ENCODE measurements at places on chromosomes 6 and 20. TPM values are rescaled to one million over a fixed set of nuclear protein-coding genes. Genes with fewer than 3 reads are reported as not detected.

SOX18 gene
- 0.23 TPM for total RNA-seq

DNA sequence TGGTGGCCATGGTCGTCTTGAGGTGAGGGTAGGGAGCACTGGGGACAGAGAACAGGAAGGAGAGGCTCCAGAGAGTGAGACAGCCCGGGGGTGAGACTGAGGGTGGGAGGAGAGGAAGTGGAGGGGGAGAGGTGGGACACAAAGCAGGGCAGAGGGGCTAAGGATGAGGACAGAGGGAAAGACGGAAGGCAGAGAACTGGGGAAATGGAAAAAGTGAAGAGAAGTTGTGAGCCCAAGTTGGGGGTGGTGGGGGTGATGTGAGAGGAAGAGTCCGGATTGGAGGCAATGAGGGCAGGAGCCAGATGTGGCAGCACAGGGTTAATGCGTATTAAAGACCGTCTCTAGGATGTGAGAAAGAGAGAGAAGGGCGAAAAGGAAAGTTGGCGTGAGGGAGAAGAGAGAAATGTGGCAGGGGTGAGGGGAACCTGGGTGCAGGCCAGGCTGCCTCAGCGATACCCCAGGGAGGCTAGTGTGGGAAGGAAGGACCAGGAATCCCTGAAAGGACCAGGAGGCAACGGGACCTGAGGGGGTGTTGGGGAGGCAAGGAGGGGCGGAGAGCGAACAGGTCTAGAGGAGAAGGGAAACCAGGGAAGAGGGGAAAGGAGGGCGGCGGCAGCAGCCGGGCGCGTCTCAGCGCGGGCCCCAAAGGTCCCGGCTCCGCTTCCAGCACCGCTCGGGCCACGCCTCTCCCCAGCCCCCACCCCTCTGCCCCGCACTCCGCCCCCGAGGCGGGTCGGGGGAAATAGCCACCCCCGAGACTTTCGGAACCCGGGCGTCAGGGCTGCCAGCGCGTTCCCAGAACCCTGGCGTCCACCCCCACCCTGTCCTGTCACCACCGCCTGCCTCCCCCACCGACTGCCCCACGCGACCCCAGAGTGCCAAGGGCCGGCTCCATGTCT is at the start of gene PPP1R18:
Gene PPP1R18, minus strand, starts transcription at position 637 of the 899 bp plus-strand sequence. Its CDS starts 627 bp downstream, at position 10.
- no peaks in the 10 kb centered on the region for H3K36me3 ChIP-seq
- no peaks in the 10 kb centered on the region for H3K27me3 ChIP-seq
- peaks cover 7% of the 10 kb centered on the region for H3K4me1 ChIP-seq
- H3K4me3 ChIP-seq = peak within 1 kb of the TSS; percentile 82
- DNase-seq = no peak

DNA sequence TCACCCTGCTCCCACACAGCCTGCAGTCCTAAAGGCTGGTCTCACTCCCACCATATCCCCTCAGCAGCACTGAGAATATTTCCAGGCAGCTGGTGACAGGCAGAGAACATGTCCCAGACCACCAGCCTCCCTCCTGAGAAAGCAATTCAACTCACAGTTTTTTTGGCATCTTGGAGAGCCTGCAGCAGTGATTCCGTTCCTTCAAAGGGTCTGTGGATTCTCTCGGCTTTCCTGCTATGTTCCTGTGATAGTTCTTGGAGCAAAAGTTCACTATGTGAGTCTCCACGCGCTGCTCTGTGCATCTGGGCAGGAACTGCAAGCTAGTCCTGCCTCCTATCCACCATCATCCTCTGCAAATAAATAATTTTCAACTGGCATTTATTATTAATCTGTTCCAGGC is 448.3 kb upstream of the HSF2 start:
- no peak overlapping the region for H3K27ac ChIP-seq
- DNase-seq = no peak
- H3K4me1 ChIP-seq = no peaks in the 10 kb centered on the region

GRCh38 chr20:20783450-20783849 is 71.0 kb upstream of the RALGAPA2 start:
- no peaks in the 10 kb centered on the region for H3K27me3 ChIP-seq
- no peak for DNase-seq
- no peaks in the 10 kb centered on the region for H3K4me1 ChIP-seq
- H3K4me3 ChIP-seq = no peak overlapping the region
- H3K36me3 ChIP-seq = no peaks in the 10 kb centered on the region
- no peak overlapping the region for H3K27ac ChIP-seq

- H3K4me1 ChIP-seq = no peaks in the 10 kb centered on the region
- H3K36me3 ChIP-seq = no peaks in the 10 kb centered on the region
- no peak overlapping the region for H3K27ac ChIP-seq
- H3K4me3 ChIP-seq = no peak overlapping the region
Measured at GRCh38 chr6:154888421-154889295, 106.5 kb upstream of the TIAM2 start.

SLC22A2 gene
- total RNA-seq = 1.4 TPM

COL11A2 gene
- 3.5 TPM for total RNA-seq

MOXD1 gene
- total RNA-seq = 1.4 TPM

DNA sequence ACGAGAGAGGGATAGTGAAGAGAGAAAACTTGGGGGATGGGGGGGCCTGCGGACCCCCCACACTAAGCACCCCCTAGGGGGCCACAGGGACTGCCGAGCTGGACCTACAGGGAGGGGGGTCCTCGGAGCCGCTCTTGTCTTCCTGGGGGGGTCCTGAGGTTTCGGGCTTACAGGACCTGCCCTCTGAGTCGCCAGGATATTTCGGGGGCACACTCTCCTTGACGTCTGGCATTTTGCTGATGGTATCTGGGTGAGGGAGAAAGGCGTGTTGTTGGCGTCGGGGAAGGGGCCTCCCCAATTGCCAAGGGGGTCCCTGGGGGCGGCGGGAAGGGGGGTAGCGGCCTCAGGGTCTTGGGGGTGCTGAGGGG is 516 bp downstream of the TCP11 start:
- H3K36me3 ChIP-seq = no peaks in the 10 kb centered on the region
- no peak for DNase-seq
- no peaks in the 10 kb centered on the region for H3K4me1 ChIP-seq

TNFRSF6B gene
- total RNA-seq = not detected

Data from H1 (cell line).